ENCODE measurements at places on chromosomes 7 and 10.

DNA sequence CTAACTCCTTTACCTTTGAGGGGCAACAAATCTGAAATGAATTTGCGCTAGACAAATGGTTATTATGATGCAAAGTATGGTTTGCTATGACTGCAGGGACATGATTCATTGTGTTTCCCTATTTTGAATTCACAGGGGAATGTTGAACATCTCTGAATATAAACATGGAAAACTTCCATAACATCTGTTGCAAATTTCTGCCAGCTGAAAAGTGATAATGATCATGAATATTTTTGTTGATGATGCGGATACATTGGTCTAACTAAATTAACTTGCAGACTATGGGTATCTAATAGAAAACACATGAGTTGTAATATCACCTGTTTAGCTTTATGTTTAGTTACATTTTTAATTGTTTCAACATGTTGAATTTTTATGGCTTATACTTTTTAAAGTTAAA is 1325.5 kb downstream of the REEP3 start:
- DNase-seq: no peak

GRCh38 chr7:1298051-1298930 is 65.6 kb downstream of the UNCX start:
- DNase-seq: no peak

DNA sequence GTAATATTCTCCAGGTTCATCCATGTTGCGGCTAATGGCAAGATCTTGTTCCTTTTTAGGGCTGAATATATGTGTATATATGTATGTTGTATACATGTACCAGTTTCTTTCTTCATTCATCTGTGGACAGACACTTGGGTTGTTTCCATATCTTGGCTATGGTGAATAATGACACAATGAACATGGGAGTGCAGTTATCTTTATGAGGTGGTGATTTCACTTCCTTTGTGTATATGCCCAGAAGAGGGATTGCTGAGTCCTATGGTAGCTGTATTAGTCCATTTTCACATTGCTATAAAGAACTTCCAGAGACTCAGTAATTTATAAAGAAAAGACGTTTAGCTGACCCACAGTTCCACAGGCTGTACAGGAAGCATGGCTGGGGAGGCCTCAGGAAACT is 17.1 kb upstream of the TSPAN15 start:
- DNase-seq: no peak

DNA sequence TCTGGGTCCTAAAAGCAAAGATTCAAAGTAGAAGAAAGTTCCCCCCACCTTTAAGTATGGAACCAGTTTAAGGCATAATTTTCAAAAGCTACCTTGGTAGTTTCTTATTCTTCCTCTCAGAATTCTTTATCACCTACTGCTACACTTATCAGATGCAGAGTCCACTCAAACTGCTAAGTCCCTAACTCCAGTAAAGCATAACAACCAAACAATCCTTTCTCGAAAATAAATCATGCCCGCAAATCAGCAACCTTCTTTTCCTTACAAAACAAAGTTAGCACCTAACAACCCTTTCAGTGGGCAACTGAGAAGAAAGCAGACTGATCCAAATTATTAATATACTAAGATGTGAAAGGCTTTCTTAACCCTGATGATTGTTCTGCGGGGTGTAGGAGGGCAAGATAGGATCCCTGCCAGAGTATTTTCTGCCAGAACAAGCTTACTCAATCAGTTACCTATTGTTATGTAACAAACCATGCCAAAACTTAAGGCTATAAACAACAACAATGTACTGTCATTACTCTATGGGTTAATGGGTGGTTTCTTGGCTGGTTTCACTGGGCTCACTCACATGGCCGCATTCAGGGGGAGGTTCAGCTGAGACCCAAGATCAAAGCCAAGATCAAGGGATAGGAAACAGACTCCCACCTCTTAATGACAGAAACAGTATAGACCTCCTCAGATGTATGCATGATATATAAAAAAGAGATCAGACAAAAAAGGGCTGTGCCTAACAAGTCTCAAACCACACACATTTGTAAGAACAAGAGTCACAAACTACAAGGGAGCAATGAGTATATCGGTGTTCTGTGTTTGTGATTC is 42.0 kb downstream of the CCDC6 start:
- no peak for DNase-seq

GRCh38 chr7:56447864-56448693 is 331.9 kb upstream of the NUPR2 start:
- no peak for DNase-seq

GRCh38 chr10:92290076-92290836 is 622 bp downstream of the CPEB3 start:
- DNase-seq: peak; percentile 35

DNA sequence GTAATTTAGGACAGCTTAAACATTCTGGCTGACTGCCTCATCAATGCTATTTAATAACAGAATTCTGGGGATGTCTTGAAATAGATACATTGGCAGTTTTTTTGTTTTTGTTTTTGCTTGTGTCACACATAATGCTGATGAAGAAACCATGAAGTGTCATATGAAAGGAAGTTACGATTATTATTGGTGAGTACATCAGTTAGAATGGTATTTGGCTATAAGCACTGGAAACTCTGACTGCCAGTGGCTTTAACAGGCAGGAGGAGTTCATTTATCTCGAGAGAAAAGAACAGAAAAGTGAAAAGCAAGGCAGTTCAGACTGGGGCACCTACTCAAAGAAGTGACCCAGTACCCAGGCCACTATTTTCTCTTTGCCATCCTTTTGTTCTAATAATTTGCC is 18.1 kb downstream of the LSM8 start:
- no peak for DNase-seq

- no peak for DNase-seq
These were observed 31.6 kb downstream of the RBM33 start for GRCh38 chr7:155676052-155676451.

DNA sequence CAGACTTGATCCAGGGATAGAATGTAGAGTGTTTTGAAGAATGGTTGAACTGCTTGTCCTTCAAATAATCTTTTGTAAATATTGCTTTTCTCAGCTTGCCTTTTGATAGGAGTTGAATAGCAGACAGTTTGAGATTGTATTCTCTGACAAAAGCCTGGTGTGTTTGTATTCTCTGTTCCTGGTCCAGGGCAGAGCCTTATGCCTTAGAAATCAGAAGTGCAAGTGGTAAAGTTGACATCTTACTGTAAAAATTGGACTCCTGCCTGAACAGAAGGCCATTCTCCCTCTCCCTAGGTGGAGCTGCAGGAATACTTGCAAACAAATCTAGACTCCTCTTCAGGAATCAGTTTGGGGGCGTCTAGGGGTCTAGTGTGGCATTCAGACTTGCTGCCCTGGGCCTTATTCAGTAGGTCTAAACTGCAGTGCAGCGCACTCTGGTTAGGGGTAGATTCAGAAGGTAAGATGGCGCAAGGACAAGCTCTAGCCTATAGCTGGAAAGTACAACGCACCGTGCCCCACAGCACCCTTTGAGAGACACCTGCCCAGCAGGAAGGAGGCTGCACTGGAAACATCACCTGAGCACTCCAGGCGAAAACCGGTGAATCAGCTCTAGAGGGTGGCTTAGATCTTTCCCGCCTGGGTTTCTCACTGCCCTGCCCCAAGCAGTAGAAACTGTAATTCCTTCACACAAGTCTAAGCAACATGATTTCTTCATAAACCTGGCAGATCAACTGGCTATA is 608.5 kb upstream of the GALNT17 start:
- no peak for DNase-seq

DNA sequence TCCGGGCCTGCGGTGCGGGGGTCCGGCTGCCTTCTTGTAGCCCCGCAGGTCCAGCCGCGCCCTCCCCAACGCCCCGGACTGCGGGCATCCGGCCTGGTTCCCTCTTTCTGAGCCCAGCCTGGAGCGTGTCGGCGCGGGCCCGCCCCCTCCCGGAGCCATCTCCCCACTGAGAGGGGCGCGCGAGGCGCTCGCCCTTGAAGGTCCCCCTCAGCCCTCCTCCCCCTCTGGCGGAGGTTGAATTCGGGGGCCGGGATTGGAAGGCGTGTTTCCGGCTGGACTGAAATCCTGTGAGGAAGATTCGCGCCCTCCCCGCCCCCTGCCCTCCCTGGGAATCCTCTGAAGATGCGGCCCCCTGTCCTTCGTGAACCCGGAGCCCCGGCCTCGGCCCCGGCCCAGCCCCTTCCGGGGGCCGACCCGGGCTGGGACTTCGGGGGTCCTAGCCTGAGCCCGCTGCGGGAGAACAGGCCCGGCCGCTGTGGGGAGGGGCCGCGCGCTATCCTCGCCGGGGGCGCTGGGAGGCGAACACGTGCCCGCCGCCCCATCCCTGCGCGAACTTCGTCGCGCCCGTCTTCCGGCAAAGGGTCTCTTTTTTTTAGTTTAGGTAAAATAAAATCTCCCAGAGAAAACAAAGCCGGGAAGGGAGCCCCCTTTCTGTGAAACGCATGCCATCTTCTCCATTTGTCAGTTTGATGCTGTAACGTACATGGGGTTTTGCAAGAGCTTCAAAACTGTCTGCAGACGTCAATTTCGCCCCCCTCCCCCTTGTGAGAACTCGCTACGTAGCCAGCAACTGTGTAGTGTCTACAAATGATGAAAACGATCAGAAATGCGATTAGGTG is 636 bp downstream of the PDCD4 start:
- DNase-seq: peak; percentile 84

GRCh38 chr7:11170863-11171568 is 197.3 kb downstream of the PHF14 start:
- DNase-seq: no peak
